ENCODE measurements at places on chromosomes 12 and 14.

DNA sequence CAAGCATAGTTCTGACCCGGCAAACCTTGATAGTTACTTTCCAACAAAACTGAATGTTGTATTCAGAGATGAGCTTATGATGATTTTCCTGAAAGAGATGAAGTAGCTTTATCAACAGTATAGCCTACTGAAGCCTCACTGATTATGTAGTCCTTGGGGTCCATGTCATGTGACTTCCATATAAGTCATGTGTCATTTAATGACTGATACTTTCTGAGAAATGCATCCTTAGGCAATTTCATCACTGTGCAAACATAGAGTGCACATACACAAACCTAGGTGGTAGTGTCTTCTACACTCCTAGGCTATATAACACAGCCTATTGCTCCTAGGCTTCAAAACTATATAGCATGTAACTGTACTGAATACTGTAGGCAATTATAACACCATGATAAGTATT is 28.5 kb upstream of the TUBA1C start:
- no peak for DNase-seq

DNA sequence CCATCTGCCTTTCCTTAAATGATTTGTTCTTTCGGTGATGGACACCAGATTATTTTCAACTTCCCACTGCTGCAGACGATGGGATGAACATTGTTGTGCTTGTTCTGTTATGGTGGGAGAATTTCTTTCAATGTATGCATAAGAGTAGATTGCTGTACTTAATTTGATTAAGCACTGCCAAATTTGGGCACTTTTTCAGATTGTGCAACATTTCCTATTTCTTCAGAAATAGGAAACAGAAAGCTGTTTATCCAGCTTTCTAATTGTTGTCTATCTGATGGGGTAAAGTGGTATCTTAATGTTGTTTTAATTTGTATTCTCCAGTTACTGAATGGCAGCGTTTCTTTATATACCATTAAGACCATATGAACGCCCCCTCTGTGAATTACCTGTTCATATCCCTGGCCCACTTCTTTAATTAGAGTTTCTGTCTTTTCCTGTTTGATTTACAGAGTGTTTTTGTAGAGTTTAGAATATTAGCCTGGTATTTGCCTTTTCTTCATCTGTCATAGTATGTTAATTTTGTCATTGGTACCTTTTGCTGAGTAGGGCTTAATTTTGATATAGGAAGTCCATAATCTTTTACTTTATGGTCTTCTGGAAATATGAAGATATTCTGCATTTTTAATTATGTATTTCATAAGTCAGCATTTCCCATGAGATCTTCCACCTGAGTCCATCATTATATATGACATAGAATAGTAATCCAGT is 59.6 kb downstream of the DIP2B start:
- no peak for DNase-seq

DNA sequence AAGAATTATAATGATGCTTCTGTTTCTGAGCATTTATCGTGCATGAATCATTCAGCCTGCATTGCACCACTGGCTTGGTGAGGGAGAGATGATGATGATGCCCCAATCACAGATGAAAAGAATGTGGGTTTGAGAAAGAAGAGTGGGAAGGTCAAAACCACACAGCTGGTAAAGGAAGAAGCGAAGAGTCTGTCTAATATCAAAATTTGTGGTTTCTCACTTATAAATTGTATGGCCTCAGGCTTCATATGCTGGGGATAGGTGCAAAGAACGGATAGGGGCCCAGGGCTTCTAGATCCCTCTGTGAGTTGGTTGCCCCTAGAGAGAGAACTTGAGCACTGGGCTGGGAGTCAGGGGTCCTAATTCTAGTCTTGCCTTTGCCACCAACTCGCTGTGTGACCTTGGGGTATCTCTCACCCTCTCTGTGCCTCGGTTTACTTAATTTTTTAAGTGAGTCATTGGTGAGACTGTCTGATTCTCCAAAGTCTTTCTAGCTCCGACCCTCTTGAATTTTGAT is 2.2 kb downstream of the OASL start:
- no peak for DNase-seq

- no peak for DNase-seq
These were observed 160.9 kb upstream of the EEA1 start for GRCh38 chr12:93089805-93090569.

DNA sequence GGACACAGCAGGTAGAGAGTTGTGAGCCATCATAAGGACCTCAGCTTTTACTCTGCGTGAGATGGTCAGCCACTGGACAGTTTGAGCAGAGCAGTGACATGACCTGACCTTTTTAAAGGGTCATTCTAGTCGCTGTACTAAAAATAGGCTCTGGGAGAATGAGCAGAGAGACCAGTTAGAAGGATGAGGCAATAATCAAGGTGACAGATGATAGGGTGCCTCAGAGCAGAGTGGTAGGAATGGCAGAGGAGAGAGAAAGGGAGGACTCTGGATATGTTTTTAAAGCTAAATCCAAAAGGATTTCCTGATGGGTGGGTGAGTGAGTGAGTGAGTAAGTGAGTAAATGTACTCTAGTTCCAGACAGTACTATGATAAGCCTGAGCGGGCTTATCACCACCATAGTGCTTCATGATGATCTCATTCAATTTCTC is 83.6 kb upstream of the ARHGAP5 start:
- DNase-seq, result no peak

DNA sequence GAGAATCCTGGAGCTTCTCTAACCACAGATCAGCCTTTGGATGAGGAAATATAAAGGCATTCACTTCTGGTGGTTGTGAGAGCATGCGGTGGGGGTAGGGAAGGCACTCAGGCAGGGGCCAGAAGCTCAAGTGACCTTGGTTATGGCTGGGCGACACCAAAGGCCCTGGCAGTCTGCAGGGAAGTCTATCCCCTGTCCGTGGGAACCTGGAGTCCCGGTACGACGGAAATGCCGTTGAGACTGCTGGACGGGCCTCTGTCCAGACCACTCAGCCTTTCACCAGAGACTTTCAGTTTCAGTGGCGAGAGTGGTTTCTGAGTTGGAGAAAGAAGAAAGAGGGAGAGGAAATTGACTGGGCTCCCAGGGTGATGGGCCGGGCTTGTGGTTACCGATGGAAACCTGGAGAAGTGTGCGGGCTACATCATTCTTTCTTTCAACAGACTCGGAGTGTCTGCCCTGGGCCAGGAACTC is 20.9 kb downstream of the ISCA2 start:
- DNase-seq, result peak; percentile 52

All from DMS79 (cell line).